ENCODE measurements at places on chromosomes 12 and 14.
A peak's percentile ranks its signal among the peaks of the same experiment; 100 is the strongest.

DNA sequence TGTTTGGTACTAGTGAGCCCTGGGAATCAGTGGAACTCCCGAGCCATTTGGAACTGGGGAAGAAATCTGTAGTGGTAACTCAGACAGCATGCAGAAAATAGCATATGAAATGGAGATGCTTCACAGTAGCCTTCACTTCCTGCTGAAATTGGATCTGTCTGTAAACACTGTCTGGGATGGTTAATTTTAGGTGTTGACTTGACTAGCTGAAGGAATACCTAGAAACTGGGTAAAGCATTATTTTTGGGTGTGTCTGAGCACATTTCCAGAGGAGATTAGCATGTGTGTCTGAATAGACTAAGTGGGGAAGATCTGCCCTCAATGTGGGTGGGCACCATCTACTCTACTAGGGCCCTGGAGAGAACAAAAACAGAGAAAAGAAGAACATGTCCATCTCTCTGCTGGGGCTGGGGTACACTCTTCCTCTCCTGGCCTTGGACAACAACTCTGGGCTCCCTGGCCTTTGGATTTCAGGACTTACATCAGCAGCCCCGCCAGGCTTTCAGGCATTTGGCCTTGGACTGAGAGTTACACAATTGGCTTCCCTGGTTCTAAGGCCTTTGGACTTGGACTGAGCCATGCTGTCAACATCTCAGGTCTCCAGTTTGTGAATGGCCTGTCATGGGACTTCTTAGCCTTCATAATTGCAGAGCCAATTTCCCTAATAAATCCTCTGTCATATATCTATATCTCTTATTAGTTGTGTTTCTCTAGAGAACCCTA, 14.0 kb upstream of the CRADD start:
- no peak for DNase-seq

GRCh38 chr12:77189458-77189857, 124.1 kb upstream of the E2F7 start:
- DNase-seq, result no peak

DNA sequence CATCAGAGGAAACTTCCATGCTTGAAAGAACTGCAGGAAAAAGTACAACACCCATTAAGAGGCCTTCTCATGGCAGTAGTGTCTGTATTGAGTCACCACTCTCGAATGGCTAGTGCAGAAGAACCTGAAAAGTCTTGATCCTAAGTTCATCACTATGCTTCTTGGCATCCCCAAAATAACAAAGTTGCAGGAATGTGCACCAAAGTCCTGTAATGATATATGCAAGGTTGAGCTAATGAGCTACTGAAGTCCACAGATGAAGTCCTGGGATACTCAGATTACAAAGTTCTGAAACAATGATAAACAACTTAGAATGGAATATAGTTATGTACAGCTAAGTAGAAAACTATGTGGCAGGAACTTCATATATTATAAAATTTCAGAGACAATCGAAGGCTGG, 545.4 kb downstream of the FOXG1 start:
- DNase-seq, result no peak

DNA sequence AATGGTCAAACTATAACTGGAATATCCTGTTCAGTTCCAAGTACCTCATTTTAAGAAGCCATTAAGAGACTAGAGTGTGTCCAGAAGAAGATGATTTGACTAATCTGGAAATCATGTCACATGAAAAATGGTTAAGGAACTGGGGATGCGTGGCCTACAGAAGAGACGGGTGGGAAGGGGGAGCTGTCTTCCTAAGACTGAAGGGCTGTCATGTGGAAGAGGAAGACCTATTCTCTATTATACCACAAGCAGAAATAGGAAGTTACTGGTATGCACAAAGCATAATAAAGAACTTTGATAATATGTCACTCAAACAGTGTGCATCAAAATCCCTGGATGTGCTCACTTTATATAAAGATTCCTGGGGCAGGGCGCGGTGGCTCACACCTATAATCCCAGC, 50.3 kb downstream of the HECTD4 start:
- DNase-seq, result no peak

GRCh38 chr14:96239711-96240141, 16.3 kb upstream of the BDKRB1 start:
- no peak for DNase-seq

- no peak for DNase-seq
Observed at GRCh38 chr14:74495356-74495755, 1.8 kb downstream of the ISCA2 start.

- no peak for DNase-seq
Observed at GRCh38 chr14:90228478-90228877, 27.9 kb upstream of the PSMC1 start.

DNA sequence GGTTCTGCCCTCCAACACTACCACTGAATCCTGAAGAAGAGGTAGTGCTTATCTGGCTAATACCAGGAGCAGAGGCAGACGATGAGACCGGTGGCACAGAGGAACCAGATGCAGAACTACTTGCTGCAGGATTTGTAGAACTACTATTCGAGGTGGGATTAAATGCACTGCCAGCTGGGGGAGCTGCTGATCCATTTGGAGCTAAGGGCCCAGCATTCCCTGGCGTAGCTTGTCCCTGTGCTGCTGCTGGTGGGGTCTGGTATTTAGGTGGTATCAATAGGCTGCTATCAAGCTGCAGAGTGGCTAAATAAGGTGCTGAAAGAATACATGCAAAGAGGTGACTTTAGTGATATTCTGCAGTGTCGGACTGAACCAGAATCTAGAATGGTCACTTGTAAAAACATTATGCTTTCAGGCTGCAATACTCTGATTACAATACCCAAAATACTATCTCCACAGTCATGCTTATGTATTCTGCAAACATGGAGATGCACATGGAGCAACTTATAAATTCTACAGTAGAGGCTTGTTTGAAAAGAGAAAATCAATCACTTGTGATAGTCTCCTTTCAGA, 294.2 kb downstream of the MED13L start:
- DNase-seq, result no peak

- DNase-seq, result no peak
Observed at GRCh38 chr12:52496054-52496453, 3.0 kb upstream of the KRT6A start.

DNA sequence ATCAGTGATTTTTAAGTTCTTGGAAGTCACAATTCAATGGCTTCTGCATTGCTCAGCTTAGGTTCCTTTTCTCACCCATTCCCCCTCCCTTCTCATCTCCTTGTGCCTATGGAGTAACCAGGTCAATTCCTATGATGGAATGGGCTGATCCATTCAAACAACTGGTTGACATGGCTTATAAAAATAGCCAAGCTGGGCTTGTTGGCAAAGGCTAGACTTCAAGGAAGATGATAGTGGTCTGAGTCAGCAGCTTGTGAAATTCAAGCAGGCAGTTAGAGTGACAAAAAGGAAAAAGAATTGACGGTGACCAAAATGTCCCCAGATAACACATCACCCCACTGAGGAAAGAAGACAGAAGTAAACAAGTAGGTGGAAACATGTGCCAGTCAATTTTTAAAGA, 119.9 kb upstream of the PCED1B start:
- DNase-seq, result peak; percentile 92

DNA sequence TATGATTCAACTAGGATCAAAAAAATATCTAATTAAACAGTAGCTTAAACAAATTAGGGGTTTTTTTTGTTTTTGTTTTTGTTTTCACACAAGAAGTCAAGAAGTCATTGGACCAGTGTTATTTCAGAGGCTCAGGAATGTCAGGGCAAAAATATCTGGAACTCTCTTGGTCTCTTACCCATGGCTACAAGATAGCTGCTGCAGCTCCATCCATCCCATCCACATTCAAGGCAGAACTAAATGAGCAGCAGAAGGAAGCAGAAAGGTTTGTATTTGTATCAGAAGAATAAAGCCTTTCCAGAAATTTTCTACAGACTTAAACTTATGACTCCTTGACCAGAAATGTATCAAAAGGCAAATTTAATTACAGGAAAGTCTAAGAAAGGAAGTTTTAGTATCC, 33.8 kb upstream of the BCL2L14 start:
- DNase-seq, result no peak

GRCh38 chr12:25182765-25183164, 12.2 kb downstream of the DNAI7 start:
- no peak for DNase-seq

GRCh38 chr12:62749586-62749985, 185.4 kb downstream of the PPM1H start:
- no peak for DNase-seq

- DNase-seq, result no peak
Observed at GRCh38 chr12:43776498-43776897, 17.7 kb downstream of the IRAK4 start.

DNA sequence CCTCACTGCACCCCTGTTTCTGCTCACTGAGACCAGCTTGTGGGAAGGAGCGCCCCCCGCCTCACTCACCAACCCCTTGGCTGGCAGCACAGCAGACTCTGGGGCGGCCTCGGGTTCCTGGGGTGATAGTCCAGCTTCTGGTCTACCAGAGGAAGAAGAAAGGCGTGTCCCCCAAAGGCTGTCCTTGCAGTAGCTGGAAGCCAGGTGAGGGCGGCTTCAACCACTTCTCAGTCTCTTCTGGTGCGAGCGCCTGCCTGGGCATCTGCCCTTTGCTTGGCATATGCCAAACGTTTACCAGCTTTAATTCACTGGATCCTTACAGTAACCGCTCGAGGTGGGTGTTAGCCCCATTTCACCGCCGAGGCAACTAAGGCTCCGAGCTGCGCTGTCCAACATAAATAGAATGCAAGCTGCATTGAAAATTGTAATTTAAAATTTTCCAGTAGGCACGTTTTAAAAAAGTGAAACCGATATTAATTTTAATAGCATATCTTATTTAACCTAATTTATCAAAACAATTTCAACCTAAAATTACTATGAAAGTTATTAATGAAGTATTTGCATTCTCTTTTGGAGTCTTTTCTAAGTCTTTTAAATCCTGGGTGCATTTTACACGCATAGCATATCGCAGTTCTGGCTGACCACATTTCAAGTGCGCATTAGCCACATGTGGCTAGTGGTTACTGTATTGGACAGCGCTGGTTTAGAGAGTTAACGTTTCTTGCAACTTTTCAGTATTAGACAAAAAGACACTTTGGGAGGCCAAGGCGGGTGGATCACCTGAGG, 872 bp downstream of the FAM177A1 start:
- no peak for DNase-seq

DNA sequence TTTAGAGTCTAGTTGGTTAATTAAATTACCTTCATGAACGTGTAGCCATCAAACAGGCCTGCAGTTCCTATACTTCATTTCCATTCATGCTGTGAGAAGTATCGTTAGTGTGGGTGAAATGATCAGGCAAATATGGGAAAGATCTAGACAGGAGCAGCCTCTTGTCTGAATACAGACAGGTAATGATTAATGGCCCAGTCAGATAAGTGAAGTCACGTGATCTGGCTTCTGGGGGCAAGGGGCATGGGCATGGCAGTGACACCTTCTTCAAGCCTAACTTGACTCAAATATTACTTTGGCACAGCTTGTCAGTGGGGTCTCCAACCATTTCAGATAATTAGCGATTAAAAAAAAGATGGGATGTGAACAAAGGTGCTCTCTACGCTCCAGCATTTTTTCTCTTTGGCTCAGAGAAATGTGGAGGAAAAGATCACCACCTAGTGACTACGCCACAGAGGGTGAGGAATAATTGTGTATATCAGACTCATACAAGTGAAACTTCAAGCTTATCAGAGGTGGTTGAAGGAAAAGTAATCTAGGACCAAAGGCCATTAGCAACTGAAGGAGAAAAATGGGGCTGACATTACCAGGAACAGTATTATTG, 17.8 kb downstream of the GUCY2C start:
- no peak for DNase-seq

DNA sequence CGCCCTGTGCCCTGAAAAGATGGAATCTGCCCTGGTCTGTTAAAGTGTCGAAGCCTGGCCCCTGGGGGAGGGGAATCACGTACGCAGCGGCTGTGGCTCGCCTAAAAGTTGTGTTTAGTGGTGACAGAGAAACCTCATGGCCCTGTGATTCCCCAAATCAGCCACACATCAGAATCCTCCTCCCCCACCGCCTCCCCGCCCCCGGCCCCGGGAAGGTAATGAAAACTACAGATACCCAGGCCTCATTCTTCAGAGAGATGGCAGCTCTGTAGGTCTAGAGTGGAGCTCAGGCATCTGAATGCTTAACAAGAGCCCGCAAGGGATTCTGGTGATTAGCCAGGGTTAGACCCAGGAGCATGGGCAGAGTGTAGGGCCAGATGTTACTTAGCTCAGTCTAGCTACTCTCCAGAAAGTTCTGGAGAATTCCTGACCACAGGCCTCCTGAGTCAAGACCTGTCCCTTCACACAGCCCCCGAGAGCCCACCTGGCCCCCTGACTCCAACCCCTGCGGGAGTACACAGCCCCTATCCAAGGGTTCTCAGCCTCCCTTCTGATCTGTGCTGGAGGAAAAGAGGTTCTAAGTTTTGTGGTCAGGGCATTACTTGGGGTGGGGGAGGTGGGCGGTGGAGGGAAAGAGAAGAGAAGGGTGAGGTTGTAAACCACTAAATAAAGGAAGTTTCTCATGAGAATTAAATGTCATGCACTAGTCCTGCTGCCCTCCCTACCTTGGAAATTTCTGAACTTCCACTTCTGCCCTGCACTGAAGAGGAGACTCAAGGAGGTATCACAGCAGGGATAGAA, 114.8 kb downstream of the PLXNC1 start:
- no peak for DNase-seq

- no peak for DNase-seq
Observed at GRCh38 chr12:80749456-80749855, 32.7 kb downstream of the MYF5 start.

DNA sequence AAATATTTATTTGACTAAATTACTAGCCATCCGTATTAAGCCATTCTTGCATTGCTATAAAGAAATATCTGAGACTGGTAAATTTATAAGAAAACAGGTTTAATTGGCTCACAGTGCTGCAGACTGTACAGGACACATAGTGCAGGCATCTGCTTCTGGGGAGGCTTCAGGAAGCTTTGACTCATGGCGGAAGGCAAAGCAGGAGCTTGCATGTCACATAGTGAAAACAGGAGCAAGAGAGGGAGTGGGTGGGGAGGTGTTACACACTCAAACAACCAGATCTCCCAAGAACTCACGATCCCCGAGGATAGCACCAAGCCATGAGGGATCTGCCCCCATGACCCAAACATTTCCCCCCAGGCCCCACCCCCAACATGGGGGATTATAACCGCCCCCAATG, 26.7 kb upstream of the RAB21 start:
- no peak for DNase-seq

GRCh38 chr14:21066882-21067502, 3.1 kb upstream of the ARHGEF40 start:
- DNase-seq, result no peak

- no peak for DNase-seq
Observed at GRCh38 chr12:49619286-49619685, 4.1 kb upstream of the PRPF40B start.

- peak; percentile 72 for DNase-seq
Observed at GRCh38 chr12:121296618-121297434, at the start of gene CAMKK2. TSS of gene CAMKK2 (minus strand) at chr12:121296709. CDS start at chr12:121274526, 22,183 bp downstream.

DNA sequence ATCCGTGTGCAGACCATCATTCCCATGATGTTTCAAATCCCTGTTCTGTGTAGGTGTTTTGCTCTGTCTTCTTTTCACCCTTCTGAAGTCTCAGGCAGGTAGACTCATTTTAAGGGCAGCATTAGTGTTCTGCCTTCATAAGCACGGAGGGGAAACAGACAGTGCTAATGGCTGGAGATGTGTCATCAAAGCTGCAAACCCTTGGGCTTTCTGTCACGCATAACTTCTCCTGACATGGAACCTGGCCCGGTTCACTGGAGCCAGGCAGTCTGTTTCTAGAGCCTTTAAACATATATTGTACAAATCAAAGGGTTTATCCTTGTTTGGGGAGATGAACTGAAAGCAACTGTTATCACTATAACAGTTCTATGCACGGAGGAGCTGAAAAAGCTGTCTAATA, 141.4 kb downstream of the TMEM132D start:
- no peak for DNase-seq

- no peak for DNase-seq
Observed at GRCh38 chr14:105331575-105332349, 17.2 kb downstream of the PACS2 start.

Data from kidney capillary endothelial cell (primary cell).